Type B pancreatic cell (in vitro differentiated cells): ENCODE measurements at places on chromosomes 13 and 19. TPM values are rescaled to one million over a fixed set of nuclear protein-coding genes. Genes with fewer than 3 reads are reported as not detected.

DNA sequence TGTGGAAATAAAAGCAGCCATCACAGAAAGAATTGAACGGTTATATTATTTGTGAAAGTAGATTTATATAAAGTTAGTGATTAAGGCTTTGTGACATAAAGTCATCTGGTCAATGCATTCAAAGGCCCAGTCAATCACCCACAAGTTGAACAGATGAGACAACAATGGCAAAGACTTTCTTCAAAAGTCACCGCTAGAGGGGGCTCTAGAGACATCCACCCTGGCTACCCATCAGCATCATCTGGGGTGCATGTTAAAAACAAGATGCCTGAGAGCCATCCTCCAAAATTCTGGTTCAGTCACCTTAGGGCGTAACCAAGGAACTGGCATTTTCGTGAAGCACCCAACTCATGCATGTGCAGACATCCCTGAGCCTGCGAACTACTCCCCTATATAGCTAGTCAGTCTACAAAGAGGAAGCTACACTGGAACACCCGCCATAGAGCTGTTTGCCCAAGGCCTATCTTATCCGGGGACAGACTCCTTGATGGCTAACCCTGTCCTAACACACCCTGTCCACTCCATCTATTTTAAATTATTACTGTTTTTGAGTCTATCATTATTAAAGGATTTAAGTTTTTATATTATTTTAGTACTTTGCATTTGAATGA, 970.5 kb downstream of the UQCRFS1 start:
- peak; percentile 40 for DNase-seq

- DNase-seq: no peak
These were observed 20.6 kb upstream of the OLFM2 start for GRCh38 chr19:9956956-9957355.

- DNase-seq: no peak
These were observed 1017.4 kb downstream of the EFNB2 start for GRCh38 chr13:105518086-105518485.

DNA sequence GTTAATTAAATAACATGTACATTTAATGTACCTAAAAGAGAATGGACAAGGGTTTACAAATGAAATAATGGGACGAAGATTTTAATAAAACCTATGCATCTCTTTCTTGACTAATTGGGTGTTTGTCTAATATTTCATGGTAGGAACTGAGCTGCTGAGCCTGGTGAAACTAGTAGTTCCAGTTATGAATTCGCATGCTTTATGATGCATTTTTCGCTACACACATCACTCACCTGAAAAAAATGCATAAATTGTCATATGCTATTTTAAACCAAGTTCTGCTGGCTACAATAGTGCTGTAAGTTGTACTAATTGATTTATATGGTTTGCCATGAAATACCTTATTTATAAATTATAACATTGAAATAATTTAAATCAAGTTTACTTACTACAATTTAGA, 806.8 kb upstream of the SLITRK5 start:
- DNase-seq: no peak

Gene TNNI3
- total RNA-seq: 2.1 and 4.3 TPM in 2 replicates

DNA sequence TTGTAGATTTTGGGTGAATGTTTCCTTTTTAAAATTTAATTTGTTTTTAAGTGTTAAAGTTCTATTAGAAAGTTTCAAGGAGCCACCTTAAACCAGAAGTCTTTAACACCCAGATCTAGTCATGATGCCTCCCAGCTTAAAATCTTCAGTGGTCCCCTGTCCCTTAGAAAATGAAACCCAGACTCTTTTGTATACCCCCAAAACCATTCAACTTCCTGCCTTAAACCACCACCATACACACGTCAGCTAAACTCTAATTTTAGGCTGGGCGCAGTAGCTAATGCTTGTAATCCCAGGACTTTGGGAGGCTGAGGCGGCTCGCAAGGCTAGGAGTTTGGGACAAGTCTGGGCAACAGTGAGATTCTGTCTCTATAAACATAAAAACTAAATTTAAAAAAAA, 37.9 kb downstream of the N4BP2L1 start:
- DNase-seq: no peak

GRCh38 chr19:35715981-35716800, 1.6 kb upstream of the KMT2B start:
- DNase-seq: no peak

- DNase-seq: no peak
These were observed 42.8 kb downstream of the RNF6 start for GRCh38 chr13:26179344-26179743.

DNA sequence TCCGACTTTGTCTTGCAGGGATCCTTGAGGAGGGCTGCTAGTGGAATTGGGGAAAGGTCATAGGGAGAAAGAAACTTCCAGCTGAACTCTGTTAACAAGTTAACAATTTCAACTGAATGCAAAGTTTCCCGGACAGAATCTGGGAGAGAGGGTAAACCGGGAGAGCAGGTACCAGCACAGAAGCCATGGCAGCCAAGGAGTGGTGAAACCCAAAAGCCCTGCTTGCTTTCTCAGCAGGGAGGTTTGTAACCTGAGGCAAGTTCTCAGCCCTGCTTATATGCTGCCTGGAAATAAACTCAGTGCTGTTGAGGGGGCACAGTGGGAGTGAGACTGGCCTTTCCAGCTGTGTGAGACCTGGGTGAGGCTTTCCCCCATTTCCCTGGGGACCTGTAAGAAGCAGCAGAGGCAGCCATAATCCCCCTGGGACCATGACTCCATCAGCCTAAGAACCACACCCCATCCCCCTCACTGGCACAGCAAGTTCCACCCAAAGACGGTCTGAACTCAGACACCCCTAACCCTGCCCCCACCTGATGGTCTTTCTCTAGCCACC, 84.0 kb downstream of the SUCLA2 start:
- no peak for DNase-seq

GRCh38 chr13:27833206-27833605, 40.9 kb downstream of the GSX1 start:
- DNase-seq: no peak

DNA sequence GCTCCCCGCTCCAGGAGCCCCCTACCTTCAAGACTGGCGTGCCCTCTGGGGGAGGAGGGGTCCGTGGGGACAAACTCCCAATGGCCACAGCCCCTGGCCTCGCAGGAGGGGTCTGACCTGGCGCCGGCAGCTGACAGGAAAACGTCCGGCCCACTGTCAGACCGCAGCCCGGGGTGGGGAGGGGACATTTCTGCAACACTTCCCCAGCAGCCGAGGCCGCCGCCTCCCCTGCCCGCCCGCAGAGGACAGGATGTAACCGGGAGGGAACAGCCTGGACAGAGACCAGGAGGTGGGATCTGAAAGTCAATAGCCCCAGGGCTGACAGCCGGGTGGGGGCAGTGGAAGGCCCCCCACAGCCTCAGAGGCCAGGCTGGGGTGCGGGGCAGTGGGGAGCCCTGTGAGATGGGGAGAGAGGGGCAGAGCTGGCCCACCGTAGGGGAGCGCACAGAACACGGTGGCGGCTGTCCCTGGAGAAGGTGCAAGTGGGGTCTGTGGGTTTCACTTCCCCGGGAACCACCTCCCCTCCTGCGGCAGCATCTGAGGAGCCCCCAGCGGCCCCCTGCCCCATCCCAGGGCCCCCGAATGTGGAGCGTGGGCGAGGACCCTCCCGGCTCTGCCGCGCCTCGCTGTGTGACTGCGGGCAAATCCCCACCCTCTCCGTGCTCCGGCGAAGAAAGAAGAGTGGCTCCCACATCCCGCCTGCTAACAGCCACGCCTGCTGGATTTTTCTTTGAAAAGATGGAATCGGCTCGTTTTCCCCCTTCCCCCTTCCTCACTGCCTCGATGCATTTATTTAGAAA, at the start of gene PEAK3:
Gene PEAK3 (minus strand): TSS at position 114 of the 800 bp plus-strand sequence. CDS start 1,244 bp downstream, outside the sequence.
- no peak for DNase-seq

GRCh38 chr13:34308725-34309124, 490.8 kb downstream of the RFC3 start:
- no peak for DNase-seq

GRCh38 chr19:46367426-46367825, 20.5 kb downstream of the PPP5C start:
- no peak for DNase-seq

Gene TTYH1
- 8.7 and 50.7 TPM in 2 replicates for total RNA-seq

Gene TNFSF13B
- total RNA-seq: 0.45 and 1.8 TPM in 2 replicates

GRCh38 chr13:72165276-72165675, 298.3 kb upstream of the DACH1 start:
- no peak for DNase-seq

DNA sequence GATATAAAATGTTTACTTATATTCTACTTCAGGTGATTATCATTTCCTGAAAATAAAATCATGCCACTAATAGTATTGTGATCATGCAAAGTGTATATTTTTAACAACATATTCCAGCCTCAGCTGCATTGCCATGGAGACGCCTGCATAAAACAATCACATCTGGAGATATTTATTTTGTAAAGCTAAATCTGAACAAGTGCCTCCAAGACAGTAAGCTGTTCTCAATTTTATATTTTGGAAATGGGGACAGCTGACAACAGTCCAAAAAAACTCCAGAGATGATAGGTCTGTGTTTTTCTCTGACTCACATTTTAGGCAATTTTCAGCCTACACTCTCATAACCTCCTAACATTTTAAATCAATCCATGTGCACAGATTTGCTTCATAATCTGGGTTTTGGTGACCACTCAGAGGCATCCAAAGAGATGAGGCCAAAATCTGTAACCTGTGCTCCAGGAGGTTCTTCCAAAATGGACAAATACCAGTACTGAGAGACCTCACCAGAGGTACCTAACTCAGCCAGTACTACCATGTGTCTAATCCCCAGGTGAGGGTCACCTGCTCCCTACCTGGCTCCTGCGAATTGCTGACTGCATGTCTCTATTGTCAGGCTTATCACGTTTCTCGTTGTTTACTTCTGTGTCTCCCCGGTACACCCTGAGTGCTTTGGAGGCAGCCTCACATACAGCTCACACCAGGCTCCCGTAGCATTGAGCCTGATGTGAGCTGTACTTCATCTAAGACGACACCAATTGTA, 62.7 kb downstream of the COL4A1 start:
- DNase-seq: no peak

Gene MEX3D
- total RNA-seq: 79.0 and 82.0 TPM in 2 replicates

- peak; percentile 49 for DNase-seq
These were observed 111.8 kb downstream of the SOX1 start for GRCh38 chr13:112178769-112179168.

Gene CYP2S1
- 33.1 and 121 TPM in 2 replicates for total RNA-seq

- no peak for DNase-seq
These were observed 2.8 kb downstream of the PNMA8B start for GRCh38 chr19:46492841-46493235.

Gene LYPD5
- 0.85 and 3.9 TPM in 2 replicates for total RNA-seq

DNA sequence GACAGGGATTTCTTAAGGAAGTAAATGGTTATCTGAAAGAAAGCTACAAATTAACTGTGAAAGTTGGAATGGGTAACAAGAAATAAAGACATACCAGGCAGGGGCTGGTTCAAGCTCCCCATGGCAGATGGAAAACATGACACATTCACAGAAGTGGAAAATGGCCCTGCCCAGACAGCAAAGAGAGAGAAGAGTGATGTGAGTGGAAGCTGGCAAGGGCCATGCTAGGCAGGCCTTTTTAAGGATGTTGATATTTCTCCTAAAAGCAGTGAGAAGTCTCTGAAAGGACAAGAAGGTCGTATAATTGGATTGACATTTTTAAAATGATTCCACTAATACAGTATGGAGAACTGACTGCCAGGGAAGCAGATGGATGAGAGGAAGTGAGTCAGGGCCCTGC, 3.3 kb upstream of the FFAR2 start:
- DNase-seq: no peak

Gene VAV1
- not detected in 2 replicates for total RNA-seq

Gene CAB39L
- total RNA-seq: 11.4 and 18.1 TPM in 2 replicates

Gene C1QTNF9
- not detected in 2 replicates for total RNA-seq

DNA sequence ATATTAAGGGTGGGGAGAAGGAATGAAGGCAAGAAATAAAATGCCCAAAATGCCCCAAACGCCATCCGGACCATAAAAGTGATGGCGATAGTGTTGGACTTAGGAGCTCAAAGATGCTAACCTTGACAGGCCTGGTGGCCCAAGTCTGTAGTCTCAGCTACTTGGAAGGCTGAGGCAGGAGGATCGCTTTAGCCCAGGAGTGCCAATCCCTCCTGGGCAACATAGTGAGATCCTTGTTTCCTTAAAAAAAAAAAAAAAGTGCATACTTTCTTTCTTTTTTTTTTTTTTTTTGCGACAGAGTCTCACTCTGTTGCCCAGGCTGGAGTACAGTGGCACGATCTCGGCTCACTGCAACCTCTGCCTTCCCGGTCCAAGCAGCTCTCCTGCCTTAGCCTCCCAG, 32.0 kb upstream of the MRI1 start:
- no peak for DNase-seq

Gene KLK3
- total RNA-seq: not detected in 2 replicates

GRCh38 chr13:29877456-29878078, 27.1 kb upstream of the UBL3 start:
- no peak for DNase-seq

Gene EEF1AKMT1
- 6.9 and 11.3 TPM in 2 replicates for total RNA-seq

DNA sequence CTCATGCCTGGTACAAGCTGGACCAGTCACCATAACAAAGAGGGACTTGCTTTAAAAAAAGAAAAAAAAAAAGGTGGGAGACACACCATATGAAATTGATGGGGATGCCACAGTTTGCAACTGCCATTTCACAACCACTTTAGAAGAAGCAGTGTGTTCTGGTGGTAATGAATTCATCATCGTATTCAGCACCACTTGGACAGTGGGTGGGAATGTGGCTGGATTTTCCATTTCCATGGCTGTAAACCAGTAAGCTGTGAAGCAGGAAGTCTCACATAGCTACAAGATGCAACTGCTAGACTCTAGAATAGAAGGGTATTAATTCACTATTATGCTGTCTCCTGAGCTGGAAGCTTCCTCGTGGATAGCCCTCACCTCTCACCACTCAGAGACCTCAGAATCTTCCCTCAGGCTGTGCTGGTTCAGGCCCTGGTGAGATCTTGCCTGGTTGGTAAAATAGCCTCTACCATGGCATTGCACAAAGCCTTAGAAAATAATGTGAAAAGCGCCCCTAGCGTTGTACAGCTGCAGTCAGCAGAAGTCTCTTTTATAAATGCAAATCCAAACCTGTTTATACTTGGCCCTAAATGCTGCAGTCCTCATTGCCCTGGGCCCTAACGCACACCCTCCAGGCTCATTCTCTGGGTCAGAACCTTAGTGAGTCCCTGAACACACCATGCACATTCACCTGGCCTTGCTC, 150.7 kb downstream of the KCTD15 start:
- no peak for DNase-seq

Gene SYCN
- not detected in 2 replicates for total RNA-seq

- no peak for DNase-seq
These were observed 63.6 kb upstream of the FLT1 start for GRCh38 chr13:28558567-28558966.

DNA sequence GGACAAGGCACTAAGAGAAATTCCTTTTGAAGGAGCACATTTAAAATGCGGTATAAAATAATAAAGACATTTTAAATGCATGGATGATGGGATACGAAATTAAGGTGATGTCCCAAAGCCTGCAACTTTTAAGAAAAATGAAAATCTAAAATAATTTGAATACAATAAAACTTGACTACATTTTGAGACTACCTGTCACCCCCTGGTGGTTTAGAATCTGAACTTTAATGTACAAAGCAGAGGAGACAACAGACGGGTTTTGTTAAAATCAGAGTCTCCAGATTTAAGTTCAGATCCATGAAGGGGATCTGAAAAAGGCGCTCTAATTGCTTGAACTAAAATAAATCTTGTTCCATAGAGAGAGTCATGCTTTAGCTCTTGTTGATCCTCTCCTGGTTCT, 1129.3 kb upstream of the PCDH20 start:
- no peak for DNase-seq

- no peak for DNase-seq
These were observed 337 bp upstream of the FXYD7 start for GRCh38 chr19:35142606-35143230.

Gene IRS2
- total RNA-seq: 19.4 and 30.1 TPM in 2 replicates
